ENCODE measurements at places on chromosomes 4 and X. TPM values are rescaled to one million over a fixed set of nuclear protein-coding genes. Genes with fewer than 3 reads are reported as not detected.

Gene KDR
- total RNA-seq: 132 TPM

DNA sequence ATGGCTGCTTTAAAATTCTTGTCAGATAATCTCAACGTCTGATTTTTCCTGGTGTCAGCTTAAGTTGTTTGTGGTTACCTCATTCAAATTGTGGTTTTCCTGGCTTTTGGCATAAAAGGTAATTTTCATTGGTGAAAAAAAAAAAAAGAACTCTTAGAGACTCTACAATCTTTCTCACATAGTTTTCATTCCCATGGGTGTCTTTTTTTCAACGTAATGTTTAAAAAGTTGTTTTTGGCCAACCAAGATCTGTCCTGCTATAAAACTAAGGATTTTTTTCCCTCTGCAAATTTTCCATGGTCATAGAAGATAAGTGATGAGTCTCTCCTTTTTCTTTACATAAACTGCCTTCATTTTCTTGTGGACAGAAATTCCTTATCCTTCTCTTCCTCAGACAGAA lies 28.9 kb upstream of the RPS6KA6 start:
- DNase-seq: no peak
- H3K4me1 ChIP-seq: no peaks in the 10 kb centered on the region
- no peak overlapping the region for H3K27ac ChIP-seq
- H3K36me3 ChIP-seq: no peaks in the 10 kb centered on the region
- H3K4me3 ChIP-seq: no peak overlapping the region

DNA sequence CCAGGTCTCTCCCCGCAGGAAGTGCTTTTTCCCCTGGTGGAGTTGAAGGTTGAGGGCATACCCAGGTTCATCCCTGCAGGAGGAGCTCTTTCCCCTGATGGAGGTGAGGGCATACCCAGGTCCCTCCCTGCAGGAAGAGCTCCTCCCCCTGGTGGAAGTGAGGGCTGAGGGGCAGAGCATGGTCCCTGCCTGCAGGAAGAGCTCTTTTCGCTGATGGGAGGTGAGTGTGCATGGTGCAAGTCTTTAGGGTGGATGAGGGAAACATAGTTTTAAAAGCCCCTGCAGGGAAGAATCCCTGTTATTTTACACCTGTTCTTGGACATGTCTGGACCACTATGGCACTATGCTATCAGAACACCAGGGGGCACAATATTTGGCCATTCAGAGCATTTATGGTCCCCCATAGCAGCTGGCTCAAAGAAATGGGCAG lies 43.7 kb upstream of the PUDP start:
- no peak for DNase-seq
- peaks cover 31% of the 10 kb centered on the region for H3K27me3 ChIP-seq
- no peaks in the 10 kb centered on the region for H3K4me1 ChIP-seq
- H3K27ac ChIP-seq: no peak overlapping the region

Gene MGST2
- 51.7 TPM for total RNA-seq

Gene POU4F2
- total RNA-seq: not detected

Gene MED28
- 44.5 TPM for total RNA-seq

Gene CYSLTR1
- 5.4 TPM for total RNA-seq

Gene TMEM144
- 16.4 TPM for total RNA-seq

Gene GRIA3
- 0.52 TPM for total RNA-seq

Gene IL13RA2
- total RNA-seq: 3.3 TPM

- peaks cover 4% of the 10 kb centered on the region for H3K27me3 ChIP-seq
- no peak within 1 kb of the TSS for H3K27ac ChIP-seq
- H3K4me1 ChIP-seq: peaks cover 7% of the 10 kb centered on the region
- no peaks in the 10 kb centered on the region for H3K36me3 ChIP-seq
These were observed at the start of gene LGI2 for GRCh38 chr4:25030277-25031076. Gene LGI2, minus strand, starts transcription at chr4:25030946. Its CDS starts 253 bp downstream, at chr4:25030693.

- no peaks in the 10 kb centered on the region for H3K4me1 ChIP-seq
- H3K27me3 ChIP-seq: no peaks in the 10 kb centered on the region
- no peak overlapping the region for H3K4me3 ChIP-seq
- no peak overlapping the region for H3K27ac ChIP-seq
- DNase-seq: no peak
These were observed 84.6 kb upstream of the IRF2 start for GRCh38 chr4:184558996-184559395.

DNA sequence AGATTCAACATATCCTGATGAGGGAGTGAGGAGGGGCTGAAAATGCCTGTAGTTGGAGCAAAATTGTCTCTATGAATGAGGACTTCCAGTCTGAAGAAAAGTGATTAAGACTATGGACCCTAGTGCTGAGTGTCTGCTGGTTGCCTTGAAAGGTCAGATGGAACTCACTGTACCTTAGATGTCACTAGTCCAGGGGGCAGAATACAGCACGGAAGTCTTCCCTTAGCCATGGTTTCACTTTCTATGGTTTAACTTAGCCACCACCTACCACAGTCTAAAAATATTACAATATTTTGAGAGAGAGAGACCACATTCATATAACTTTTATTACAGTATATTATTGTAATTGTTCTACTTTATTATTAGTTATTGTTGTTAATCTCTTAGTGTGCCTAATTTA lies 223.1 kb downstream of the FMR1NB start:
- DNase-seq: no peak
- no peak overlapping the region for H3K27ac ChIP-seq
- H3K4me1 ChIP-seq: peaks cover 5% of the 10 kb centered on the region

DNA sequence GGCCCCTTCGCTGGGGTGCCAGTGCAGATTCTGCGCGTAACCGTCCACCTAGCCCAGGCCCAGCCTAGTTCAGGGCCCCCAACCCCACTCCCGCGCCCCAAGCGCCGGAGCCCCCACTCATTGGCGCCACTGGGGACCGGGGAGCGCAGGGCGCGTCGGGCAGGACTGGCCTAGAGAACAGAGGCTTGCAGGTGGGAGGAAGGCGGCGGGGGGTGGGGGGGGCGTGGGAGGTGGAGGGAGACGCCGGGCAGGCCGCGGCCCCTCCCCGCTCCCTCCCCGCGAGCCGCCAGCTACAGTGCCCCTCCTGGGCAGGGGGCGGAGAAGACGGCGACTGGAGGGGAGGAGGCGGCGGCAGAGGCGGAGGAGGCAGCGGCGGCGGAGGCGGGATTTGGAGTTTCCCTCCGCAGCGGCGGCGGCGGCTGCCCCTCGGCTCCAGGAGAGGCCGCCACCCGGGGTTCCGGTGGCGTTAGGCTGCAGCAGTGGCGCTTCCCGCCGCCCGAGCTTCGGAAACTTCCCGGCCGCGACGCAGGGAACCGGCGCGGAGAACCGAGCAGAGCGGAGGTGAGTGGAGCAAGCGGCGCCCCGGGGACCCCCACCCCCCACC lies 4.8 kb upstream of the DUSP9 start:
- H3K4me1 ChIP-seq: no peaks in the 10 kb centered on the region
- no peaks in the 10 kb centered on the region for H3K36me3 ChIP-seq
- no peak overlapping the region for H3K27ac ChIP-seq
- DNase-seq: peak; percentile 23
- no peak overlapping the region for H3K4me3 ChIP-seq
- H3K27me3 ChIP-seq: peaks cover 28% of the 10 kb centered on the region

- peak; percentile 81 for DNase-seq
- H3K27ac ChIP-seq: peak overlapping the region; percentile 96
- peaks cover 30% of the 10 kb centered on the region for H3K27me3 ChIP-seq
- no peaks in the 10 kb centered on the region for H3K4me1 ChIP-seq
- no peaks in the 10 kb centered on the region for H3K36me3 ChIP-seq
- H3K4me3 ChIP-seq: no peak overlapping the region
These were observed 85.5 kb downstream of the BCOR start for GRCh38 chrX:40012039-40012867.

GRCh38 chr4:179843370-179843769 lies 2399.8 kb upstream of the TENM3 start:
- H3K4me3 ChIP-seq: no peak overlapping the region
- no peak for DNase-seq
- no peaks in the 10 kb centered on the region for H3K27me3 ChIP-seq

GRCh38 chrX:31714797-31715196 lies 643.0 kb upstream of the FTHL17 start:
- H3K4me1 ChIP-seq: no peaks in the 10 kb centered on the region
- no peaks in the 10 kb centered on the region for H3K27me3 ChIP-seq
- DNase-seq: no peak
- no peak overlapping the region for H3K4me3 ChIP-seq
- H3K36me3 ChIP-seq: no peaks in the 10 kb centered on the region

Gene USP17L19
- total RNA-seq: not detected

DNA sequence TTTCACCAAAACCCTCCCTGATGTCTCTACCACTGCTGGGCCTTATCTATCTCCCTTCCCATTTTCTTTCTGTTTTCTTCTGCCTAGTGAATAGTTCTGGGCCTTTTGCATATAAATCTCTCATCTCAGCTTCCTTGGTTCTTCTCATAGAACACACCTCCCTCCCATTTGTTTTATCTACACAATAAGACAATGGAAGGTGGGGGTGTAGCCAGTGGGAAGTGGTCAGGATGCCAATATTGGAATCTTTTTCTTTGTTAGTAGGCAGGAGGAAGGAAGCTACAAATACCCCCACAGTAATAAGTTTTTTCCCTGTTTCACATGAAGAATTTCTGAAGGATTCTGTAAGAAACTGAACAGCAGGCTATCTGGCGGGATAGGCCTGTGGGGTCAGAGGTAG lies 30.9 kb upstream of the RHOH start:
- H3K36me3 ChIP-seq: peaks cover 2% of the 10 kb centered on the region
- DNase-seq: no peak
- H3K4me3 ChIP-seq: no peak overlapping the region
- H3K27me3 ChIP-seq: no peaks in the 10 kb centered on the region

- DNase-seq: peak; percentile 46
- H3K4me1 ChIP-seq: no peaks in the 10 kb centered on the region
- no peak overlapping the region for H3K27ac ChIP-seq
- H3K36me3 ChIP-seq: no peaks in the 10 kb centered on the region
- H3K4me3 ChIP-seq: no peak overlapping the region
- H3K27me3 ChIP-seq: no peaks in the 10 kb centered on the region
These were observed 24.5 kb downstream of the MND1 start for GRCh38 chr4:153369021-153369420.

DNA sequence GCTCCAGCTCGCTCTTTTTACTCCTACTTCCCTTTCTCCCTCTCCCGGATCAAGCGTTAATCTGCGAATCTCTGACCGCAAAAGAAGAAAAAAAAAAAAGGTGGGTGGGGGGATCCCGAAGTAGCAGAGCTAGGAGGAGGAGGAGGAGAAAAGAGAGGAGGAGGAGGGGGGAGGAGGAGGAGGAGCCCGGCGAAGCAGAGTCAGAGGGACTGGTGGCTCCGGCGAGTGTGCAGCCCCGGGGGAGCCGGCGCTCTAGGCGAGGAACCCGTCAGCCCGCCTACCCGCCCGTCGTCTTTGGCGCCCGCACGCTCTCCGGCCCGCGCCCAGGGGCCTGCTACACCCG lies at the start of gene NHSL2:
Gene NHSL2, plus strand, starts transcription at position 203 of the 343 bp plus-strand sequence.
- H3K27ac ChIP-seq: peak within 1 kb of the TSS; percentile 37
- peak within 1 kb of the TSS; percentile 31 for H3K4me3 ChIP-seq
- no peaks in the 10 kb centered on the region for H3K4me1 ChIP-seq
- H3K36me3 ChIP-seq: no peaks in the 10 kb centered on the region
- no peak for DNase-seq
- peaks cover 15% of the 10 kb centered on the region for H3K27me3 ChIP-seq

DNA sequence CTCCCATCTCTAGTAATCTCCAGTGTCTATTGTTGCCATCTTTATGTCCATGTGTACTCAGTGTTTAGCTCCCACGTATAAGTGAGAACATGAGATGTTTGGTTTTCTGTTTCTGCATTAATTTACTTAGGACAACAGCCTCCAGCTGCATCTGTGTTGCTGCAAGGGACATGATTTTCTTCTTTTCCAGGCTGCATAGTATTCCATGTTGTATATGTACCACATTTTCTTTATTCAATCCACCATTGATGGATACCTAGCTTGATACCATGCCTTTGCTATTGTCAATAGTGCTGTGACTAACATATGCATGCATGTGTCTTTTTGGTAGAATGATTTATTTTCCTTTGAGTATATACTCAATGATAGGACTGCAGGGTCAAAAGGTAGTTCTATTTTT lies 18.6 kb upstream of the ANKRD17 start:
- H3K4me1 ChIP-seq: no peaks in the 10 kb centered on the region
- peaks cover 2% of the 10 kb centered on the region for H3K36me3 ChIP-seq
- H3K27me3 ChIP-seq: no peaks in the 10 kb centered on the region
- no peak for DNase-seq

GRCh38 chrX:47214435-47215077 lies 3.9 kb upstream of the CDK16 start:
- H3K36me3 ChIP-seq: peaks cover 53% of the 10 kb centered on the region
- H3K4me1 ChIP-seq: peaks cover 16% of the 10 kb centered on the region
- no peaks in the 10 kb centered on the region for H3K27me3 ChIP-seq
- H3K27ac ChIP-seq: no peak overlapping the region

- H3K27me3 ChIP-seq: no peaks in the 10 kb centered on the region
- H3K27ac ChIP-seq: no peak overlapping the region
- H3K4me1 ChIP-seq: no peaks in the 10 kb centered on the region
- no peaks in the 10 kb centered on the region for H3K36me3 ChIP-seq
- H3K4me3 ChIP-seq: no peak overlapping the region
These were observed 297.0 kb upstream of the DCAF8L1 start for GRCh38 chrX:28278251-28278650.

Gene PAGE5
- not detected for total RNA-seq

DNA sequence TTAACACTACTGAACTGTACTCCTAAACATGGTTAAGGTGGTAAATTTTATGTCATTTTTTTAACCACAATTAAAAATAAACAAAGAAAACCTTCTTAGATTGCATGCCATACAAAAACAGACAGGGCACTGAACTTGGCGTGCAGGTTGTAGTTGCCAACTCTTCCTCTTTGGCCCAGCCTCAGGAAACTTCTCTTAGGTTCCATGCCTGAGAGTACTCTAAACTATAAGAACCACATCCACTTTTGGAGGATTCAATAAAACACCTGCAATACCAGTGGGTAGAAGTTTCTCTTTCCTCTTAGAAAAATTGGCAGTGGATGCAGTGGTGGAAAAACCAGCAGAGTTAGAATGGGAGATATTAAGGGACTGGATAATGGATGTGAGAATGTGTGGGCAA lies 103.4 kb downstream of the LUZP4 start:
- H3K27ac ChIP-seq: no peak overlapping the region
- DNase-seq: no peak
- no peaks in the 10 kb centered on the region for H3K4me1 ChIP-seq
- H3K27me3 ChIP-seq: peaks cover 4% of the 10 kb centered on the region
- no peaks in the 10 kb centered on the region for H3K36me3 ChIP-seq

Gene C4orf51
- not detected for total RNA-seq

DNA sequence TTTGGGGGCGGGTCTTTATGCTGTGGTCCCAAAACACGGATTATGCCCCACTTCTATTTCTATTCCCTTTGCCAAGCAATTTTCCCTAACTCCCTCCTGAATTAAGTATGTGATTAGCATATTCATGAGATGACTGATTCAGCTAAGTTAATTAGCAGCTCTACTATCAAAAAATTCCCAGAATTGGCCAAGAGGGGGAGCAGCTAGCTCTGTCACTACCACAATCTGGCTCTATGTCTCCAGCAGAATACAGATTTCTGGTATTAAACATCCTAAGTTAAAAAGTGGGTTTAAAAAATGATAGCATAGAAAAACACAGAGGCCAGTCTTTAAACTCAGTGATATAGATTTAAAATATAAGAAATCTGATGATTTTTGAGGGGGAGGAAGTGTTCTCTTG lies 80.3 kb downstream of the GPC4 start:
- H3K4me3 ChIP-seq: no peak overlapping the region
- peak; percentile 21 for DNase-seq
- H3K4me1 ChIP-seq: no peaks in the 10 kb centered on the region
- no peaks in the 10 kb centered on the region for H3K36me3 ChIP-seq
- no peak overlapping the region for H3K27ac ChIP-seq

Gene SRPX
- total RNA-seq: 47.6 TPM

- no peak overlapping the region for H3K27ac ChIP-seq
- no peaks in the 10 kb centered on the region for H3K36me3 ChIP-seq
- DNase-seq: no peak
- H3K27me3 ChIP-seq: peaks cover 39% of the 10 kb centered on the region
- H3K4me1 ChIP-seq: no peaks in the 10 kb centered on the region
- no peak overlapping the region for H3K4me3 ChIP-seq
These were observed 119.3 kb upstream of the AP1S2 start for GRCh38 chrX:15973946-15974345.
